ENCODE measurements at places on chromosomes 13 and 19.
A peak's percentile ranks its signal among the peaks of the same experiment; 100 is the strongest.

- no peak for DNase-seq
- peaks cover 36% of the 10 kb centered on the region for H3K36me3 ChIP-seq
- no peaks in the 10 kb centered on the region for H3K4me1 ChIP-seq
- H3K4me3 ChIP-seq = no peak overlapping the region
- no peaks in the 10 kb centered on the region for H3K27me3 ChIP-seq
These were observed 28.1 kb downstream of the DHX34 start for GRCh38 chr19:47377208-47377701.

GRCh38 chr13:23554000-23554399 lies 16.2 kb upstream of the TNFRSF19 start:
- H3K4me3 ChIP-seq = no peak overlapping the region
- no peaks in the 10 kb centered on the region for H3K27me3 ChIP-seq
- no peak for DNase-seq
- H3K27ac ChIP-seq = no peak overlapping the region
- no peaks in the 10 kb centered on the region for H3K36me3 ChIP-seq
- no peaks in the 10 kb centered on the region for H3K4me1 ChIP-seq

DNA sequence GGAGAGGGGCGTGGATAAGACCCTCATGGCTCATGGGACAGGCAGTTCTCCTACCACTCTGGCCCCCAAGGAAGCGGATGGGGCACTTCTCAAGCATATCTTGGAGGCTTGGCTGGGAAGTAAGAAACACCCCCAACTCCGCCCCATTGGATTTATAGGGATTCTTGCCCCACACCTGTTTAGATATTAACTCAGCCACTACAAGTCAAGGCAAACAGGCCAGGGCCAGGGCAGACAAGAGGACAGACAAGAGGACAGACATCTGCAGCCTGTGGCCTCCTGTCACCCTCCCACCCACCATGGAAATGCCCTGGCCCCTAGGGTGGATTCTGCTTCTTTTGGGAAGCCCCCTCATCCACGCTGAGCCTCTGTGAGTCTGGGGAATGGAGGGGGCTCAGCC lies 24.1 kb downstream of the RDH8 start:
- H3K27me3 ChIP-seq = no peaks in the 10 kb centered on the region
- no peak overlapping the region for H3K27ac ChIP-seq
- no peak for DNase-seq

DNA sequence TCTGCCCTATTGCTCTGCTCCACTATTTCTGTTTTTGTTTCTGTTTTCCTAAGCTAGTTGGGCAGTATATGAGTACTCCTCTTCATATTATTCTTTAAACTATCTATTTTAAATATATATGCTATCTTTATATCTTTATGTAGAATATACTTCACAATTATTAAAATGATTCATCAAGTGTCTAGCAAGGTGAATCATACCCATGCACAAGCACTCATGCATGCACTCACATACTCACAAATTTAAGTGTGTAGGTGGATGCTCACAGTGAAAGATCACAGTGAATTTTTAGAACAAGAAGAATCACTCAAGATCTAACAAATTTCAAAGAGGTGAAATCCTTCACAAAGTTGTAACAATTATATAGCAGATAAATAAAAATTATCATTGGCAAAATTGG lies 435.6 kb upstream of the SLITRK5 start:
- H3K4me1 ChIP-seq = no peaks in the 10 kb centered on the region
- DNase-seq = no peak
- H3K36me3 ChIP-seq = no peaks in the 10 kb centered on the region
- no peak overlapping the region for H3K27ac ChIP-seq
- H3K4me3 ChIP-seq = no peak overlapping the region

GRCh38 chr13:27182844-27183497 lies 11.4 kb upstream of the USP12 start:
- no peaks in the 10 kb centered on the region for H3K4me1 ChIP-seq
- H3K4me3 ChIP-seq = no peak overlapping the region
- no peaks in the 10 kb centered on the region for H3K36me3 ChIP-seq
- H3K27ac ChIP-seq = no peak overlapping the region

DNA sequence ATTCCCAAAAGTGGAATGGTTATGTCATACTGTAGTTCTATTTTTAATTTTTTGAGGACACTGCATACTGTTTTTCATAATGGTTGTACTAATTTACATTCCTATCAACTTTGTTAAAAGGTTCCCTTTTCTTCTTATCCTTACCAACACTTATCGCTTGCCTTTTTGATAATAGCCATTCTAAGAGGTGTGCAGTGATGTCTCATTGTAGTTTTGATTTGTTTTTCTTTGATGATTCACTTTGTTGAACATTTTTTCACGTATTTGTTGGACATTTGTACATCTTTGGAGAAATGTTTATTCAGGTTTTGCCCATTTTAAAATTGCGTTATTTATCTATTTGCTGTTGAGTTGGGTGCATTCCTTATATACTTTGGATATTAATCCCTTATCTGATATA lies 188.8 kb upstream of the SPRY2 start:
- H3K4me1 ChIP-seq = no peaks in the 10 kb centered on the region
- H3K4me3 ChIP-seq = no peak overlapping the region
- no peaks in the 10 kb centered on the region for H3K27me3 ChIP-seq
- no peak for DNase-seq

- H3K27me3 ChIP-seq = no peaks in the 10 kb centered on the region
- H3K36me3 ChIP-seq = no peaks in the 10 kb centered on the region
- H3K27ac ChIP-seq = no peak overlapping the region
- no peak for DNase-seq
- no peaks in the 10 kb centered on the region for H3K4me1 ChIP-seq
These were observed 10.3 kb upstream of the GARRE1 start for GRCh38 chr19:34243876-34244578.

GRCh38 chr13:39105110-39105509 lies 66.9 kb downstream of the NHLRC3 start:
- H3K4me3 ChIP-seq = no peak overlapping the region
- DNase-seq = no peak
- no peaks in the 10 kb centered on the region for H3K27me3 ChIP-seq
- no peaks in the 10 kb centered on the region for H3K36me3 ChIP-seq
- H3K27ac ChIP-seq = no peak overlapping the region
- no peaks in the 10 kb centered on the region for H3K4me1 ChIP-seq

DNA sequence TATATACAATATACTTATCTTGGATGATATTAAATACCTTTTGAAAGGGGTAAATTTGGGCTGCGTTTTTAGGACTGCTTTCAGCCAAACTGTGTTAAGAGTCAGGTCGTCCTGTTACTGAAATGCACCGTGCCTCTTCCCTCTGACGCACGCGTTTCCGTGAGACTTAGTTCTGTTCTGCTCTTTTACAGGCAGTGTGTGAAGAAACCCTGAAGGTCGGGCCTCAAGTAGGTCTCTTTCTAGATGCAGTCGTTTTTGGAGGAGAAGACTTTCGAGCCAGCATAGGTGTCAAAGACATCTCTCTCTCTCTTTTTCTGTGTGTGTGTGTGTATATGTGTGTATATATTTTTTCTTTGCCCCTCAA lies 107.0 kb downstream of the ZIC5 start:
- DNase-seq = no peak
- no peaks in the 10 kb centered on the region for H3K27me3 ChIP-seq
- no peak overlapping the region for H3K27ac ChIP-seq
- H3K36me3 ChIP-seq = no peaks in the 10 kb centered on the region
- H3K4me3 ChIP-seq = no peak overlapping the region

DNA sequence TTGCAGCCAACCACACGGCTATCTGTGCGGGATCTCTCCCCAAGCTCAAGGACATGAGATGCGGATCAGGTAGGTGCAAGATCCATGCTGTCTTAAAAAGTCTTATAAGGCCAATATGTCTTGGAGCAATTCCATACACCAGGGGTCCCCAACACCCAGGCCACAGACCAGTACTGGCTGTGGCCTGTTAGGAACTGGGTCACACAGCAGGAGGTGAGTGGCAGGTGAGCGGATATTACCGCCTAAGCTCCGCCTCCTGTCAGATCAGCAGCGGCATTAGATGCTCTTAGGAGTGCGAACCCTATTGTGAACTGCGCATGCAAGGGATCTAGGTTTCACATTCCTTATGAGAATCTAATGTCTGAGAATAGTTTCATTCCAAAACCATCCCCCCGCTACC lies 68.8 kb upstream of the ZNF599 start:
- H3K4me1 ChIP-seq = no peaks in the 10 kb centered on the region
- H3K36me3 ChIP-seq = no peaks in the 10 kb centered on the region
- H3K4me3 ChIP-seq = no peak overlapping the region
- no peak for DNase-seq
- no peak overlapping the region for H3K27ac ChIP-seq
- no peaks in the 10 kb centered on the region for H3K27me3 ChIP-seq

DNA sequence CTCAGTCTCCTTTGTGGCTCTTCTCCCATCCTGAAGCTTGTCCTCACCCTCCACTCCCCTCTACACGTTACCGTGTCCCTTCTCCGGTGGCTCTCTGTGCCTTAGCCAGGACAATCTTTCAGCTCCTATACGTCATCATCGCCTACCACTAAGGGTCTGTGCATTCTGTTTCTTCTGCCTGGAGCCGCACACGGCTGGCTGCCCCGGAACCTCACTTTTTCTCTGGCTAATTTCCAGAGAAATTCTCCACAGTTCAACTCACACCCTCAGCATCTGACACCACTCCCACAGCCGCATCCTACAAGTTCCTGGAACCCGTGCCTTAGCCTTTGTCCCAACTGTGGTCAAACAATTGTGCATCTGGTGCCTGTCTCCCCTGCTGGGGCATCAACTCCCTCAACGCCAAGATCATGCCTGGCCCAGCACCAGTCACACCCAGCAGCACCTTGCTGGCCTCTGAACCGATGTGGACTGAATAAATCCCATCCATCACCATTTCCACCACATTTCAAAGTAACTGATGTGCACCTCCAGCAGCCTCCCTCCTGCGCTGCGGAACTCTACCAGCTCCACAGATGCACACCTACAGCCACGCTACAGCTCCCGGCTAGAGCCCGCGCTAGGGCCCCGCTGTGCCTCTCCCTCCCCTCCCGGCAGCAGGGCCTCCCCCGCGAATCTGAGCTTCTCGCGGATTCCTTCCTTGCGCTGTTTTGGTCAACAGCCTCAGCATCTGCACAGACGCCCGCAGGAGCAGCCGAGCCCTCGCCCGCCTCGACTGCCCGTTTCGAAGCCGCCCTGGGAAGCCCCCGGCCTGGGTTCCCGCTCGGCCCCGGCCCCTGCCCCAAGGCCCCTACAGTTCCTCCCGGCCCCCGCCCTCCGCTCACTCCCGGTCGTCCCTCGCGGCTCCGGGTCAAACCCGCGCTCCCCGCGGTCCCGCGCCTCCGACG lies 689 bp downstream of the DCUN1D2 start:
- no peak for DNase-seq
- H3K36me3 ChIP-seq = no peaks in the 10 kb centered on the region
- H3K4me1 ChIP-seq = no peaks in the 10 kb centered on the region
- H3K27me3 ChIP-seq = no peaks in the 10 kb centered on the region

DNA sequence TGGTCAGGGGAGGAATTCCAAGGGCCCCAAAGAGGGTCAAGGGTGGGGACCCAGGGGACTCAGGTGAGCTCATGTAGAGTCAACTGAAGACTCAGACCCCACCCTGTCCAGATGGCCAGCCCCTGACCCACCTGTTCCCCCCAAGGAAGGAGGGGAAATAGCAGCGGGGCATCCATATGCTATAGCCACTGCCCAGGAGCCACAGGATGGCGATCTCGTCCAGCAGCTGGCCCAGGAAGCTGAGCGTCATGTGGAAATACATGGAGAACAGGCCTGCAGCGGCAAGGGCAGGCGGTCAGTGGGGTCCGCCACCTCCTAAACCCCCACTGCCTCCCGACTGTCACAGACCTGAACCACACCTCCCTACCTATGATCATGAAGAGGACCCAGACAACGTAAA lies 21.4 kb downstream of the ACER1 start:
- no peaks in the 10 kb centered on the region for H3K27me3 ChIP-seq
- H3K4me3 ChIP-seq = no peak overlapping the region
- H3K4me1 ChIP-seq = no peaks in the 10 kb centered on the region
- no peaks in the 10 kb centered on the region for H3K36me3 ChIP-seq
- no peak for DNase-seq

DNA sequence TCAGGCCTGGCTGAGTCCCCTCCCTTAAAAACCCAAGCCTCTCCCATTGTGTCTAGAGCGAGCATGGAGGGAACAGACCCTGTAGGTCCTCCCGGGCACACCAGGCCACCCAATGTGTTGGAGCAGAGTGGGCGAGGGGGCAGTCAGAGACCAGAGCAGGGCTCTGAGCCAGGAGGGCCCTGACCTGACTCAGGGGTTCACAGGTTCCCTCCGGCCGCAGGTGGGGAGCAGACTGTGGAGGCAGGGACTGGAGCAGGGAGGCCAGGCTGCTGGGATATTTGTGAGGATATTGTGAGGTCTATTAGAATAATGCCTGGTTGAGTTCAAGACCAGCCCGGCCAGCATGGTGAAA lies 1.6 kb upstream of the TYROBP start:
- DNase-seq = no peak
- H3K4me3 ChIP-seq = no peak overlapping the region
- no peaks in the 10 kb centered on the region for H3K36me3 ChIP-seq
- peaks cover 13% of the 10 kb centered on the region for H3K4me1 ChIP-seq

GRCh38 chr19:7930765-7931164 lies 4.8 kb upstream of the CTXN1 start:
- no peaks in the 10 kb centered on the region for H3K27me3 ChIP-seq
- H3K27ac ChIP-seq = peak overlapping the region; percentile 62
- H3K4me1 ChIP-seq = no peaks in the 10 kb centered on the region
- H3K36me3 ChIP-seq = peaks cover 4% of the 10 kb centered on the region
- H3K4me3 ChIP-seq = no peak overlapping the region

DNA sequence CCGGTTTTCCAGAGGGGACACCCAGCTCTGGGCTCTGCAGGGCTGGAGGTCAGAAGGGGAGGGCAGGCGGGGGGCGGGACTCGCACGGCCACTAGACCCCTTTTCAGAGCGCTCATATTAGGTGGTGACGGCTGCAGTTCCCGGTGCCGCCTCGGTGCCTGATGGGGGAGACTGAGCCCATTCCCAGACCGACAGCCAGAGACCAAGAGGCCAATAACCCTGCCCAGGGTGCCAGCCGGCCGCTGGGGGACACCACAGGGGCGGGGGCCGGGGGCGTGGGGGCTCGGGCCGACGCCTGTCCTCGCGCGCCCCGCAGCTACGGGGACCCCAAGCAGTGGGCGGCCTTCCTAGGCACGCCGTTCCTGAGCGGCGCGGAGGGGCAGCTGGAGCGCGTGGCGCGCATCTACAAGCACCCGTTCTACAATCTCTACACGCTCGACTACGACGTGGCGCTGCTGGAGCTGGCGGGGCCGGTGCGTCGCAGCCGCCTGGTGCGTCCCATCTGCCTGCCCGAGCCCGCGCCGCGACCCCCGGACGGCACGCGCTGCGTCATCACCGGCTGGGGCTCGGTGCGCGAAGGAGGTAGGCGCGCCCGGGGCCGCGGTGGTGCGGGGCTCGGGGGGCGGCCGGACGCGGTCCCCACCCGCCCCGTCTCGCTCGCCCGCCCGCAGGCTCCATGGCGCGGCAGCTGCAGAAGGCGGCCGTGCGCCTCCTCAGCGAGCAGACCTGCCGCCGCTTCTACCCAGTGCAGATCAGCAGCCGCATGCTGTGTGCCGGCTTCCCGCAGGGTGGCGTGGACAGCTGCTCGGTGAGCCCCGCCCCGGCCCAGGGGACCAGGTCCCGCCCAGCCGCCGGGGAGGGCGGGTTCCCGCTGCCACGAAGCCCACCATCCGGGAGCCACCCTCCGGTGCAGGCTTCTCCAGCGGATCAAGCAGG lies 2.4 kb downstream of the TIMM13 start:
- H3K36me3 ChIP-seq = peaks cover 32% of the 10 kb centered on the region
- no peaks in the 10 kb centered on the region for H3K27me3 ChIP-seq
- H3K27ac ChIP-seq = no peak overlapping the region
- H3K4me3 ChIP-seq = no peak overlapping the region
- H3K4me1 ChIP-seq = peaks cover 18% of the 10 kb centered on the region

Measured in tibial nerve (tissue), 4 donors.